ENCODE measurements at places on chromosomes 7 and 10.

- no peak for DNase-seq
These were observed 1.1 kb downstream of the SNX13 start for GRCh38 chr7:17939211-17939605.

- DNase-seq, result no peak
These were observed 69.0 kb downstream of the FAM107B start for GRCh38 chr10:14705548-14706230.

GRCh38 chr10:63273577-63273976 is 140.4 kb downstream of the NRBF2 start:
- no peak for DNase-seq

GRCh38 chr10:29448125-29448524 is 159.3 kb downstream of the LYZL1 start:
- no peak for DNase-seq
